ENCODE measurements at places on chromosomes 11 and 22.

- no peak for DNase-seq
These were observed 62.7 kb upstream of the BARX2 start for GRCh38 chr11:129312730-129313503.

DNA sequence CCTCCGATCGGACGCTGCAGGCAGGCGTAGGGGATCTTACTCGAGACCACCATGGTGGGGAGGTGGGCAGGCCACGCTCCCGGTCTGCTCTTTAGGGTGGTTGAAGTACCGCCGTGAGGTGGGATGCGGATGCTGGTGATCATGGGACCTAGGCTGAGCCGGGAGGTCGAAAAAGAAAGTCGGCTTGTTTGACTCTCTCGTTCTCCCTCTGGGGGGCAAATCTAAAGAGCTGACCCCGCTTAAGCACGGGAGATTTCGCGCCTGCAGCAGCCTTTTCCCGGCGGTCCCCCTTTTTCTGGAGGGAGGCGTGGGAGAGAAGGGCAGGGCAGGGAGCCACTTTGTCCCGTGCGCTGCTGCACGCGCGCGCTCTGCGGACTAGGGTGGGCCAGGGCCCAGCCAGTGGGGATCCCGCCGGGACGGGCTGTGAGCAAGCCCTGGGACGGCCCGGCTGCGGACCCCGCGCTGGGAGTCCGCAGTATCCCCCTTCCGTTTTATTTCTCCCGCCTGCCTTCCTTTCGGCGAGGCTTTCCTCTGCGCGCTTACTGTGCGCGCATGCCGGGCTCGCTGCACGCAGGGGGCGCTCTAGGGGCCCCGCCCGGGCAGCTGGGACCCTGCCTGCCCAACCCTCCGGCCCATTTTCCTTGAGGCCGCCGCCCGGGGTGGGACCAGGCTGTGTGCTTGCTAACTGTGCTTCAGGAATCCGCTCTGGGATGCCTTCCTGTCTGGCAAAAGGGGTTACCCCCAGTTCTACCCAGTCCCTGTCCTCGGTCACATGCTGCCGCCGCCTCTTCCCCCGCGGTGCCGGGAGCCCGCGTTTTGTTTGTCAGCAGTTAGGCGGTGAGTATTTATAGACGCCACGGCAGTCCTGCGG is 81.0 kb downstream of the PRR5L start:
- peak; percentile 27 for DNase-seq

GRCh38 chr11:78187366-78188285 is 800 bp downstream of the KCTD21 start:
- DNase-seq: peak; percentile 40

- DNase-seq: no peak
These were observed 21.8 kb downstream of the CLMP start for GRCh38 chr11:123173040-123173855.

DNA sequence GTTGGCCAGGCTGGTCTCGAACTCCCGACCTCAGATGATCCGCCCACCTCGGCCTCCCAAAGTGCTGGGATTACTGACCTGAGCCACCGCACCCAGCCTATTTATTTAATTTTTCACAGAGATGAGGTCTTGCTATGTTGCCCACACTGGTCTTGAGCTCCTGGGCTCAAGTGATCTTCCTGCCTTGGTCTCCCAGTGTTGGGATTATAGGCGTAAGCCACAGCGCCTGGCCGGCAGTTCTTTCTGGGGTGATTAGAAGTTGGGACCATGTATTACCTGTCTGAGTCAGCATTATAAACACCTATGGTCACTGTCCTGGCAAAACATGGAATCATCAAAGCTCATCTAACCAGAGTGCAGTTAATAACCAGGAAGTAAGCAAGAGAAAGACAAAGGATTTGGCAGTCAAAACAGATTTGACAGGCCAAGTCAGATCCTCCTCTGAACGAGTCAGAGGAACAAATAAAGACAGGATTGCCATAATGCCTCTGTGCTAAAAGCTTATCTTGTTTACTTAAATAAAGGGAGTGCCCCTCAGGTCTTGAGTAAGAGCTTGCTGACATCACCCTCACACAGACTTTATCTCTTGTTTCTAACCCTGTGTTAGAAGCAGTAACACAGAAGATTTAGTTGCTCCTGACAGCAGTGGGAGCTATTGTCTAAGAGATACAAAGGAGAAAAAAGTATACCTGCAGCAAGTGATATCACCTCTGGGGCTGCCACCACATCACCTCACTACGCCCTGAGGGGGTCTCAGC is 3.7 kb downstream of the SERPIND1 start:
- no peak for DNase-seq

- DNase-seq: peak; percentile 37
These were observed 37.9 kb upstream of the PRR5 start for GRCh38 chr22:44664149-44664548.

DNA sequence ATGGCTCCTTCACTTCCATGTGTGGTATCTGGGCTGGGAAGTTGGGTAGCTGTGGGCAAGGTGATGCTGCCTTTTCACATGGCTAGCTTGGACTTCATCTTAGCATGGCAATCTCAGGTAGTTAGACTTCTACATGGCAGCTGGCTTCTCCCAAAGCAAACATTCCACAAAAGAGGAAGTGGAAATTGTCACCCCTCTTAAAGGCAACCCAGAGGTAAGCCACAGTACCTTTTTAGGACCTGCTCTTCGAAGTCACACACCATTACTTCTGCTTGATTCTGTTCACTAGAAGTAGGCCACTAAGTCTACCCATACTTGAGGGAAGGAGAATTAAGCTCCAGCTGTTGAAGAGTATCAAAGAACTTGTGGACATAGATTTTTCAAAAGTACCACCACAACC is 25.9 kb downstream of the TUG1 start:
- DNase-seq: no peak

- no peak for DNase-seq
These were observed 1.3 kb downstream of the FAM181B start for GRCh38 chr11:82732348-82732733.

GRCh38 chr11:65298655-65299179 is 15.9 kb upstream of the CDC42EP2 start:
- DNase-seq: no peak

- DNase-seq: peak; percentile 25
These were observed 49.0 kb upstream of the BIRC3 start for GRCh38 chr11:102268083-102268984.

GRCh38 chr22:27435844-27436576 is 365.5 kb downstream of the MN1 start:
- DNase-seq: no peak

- no peak for DNase-seq
These were observed 9.9 kb upstream of the NUP160 start for GRCh38 chr11:47857892-47858543.

DNA sequence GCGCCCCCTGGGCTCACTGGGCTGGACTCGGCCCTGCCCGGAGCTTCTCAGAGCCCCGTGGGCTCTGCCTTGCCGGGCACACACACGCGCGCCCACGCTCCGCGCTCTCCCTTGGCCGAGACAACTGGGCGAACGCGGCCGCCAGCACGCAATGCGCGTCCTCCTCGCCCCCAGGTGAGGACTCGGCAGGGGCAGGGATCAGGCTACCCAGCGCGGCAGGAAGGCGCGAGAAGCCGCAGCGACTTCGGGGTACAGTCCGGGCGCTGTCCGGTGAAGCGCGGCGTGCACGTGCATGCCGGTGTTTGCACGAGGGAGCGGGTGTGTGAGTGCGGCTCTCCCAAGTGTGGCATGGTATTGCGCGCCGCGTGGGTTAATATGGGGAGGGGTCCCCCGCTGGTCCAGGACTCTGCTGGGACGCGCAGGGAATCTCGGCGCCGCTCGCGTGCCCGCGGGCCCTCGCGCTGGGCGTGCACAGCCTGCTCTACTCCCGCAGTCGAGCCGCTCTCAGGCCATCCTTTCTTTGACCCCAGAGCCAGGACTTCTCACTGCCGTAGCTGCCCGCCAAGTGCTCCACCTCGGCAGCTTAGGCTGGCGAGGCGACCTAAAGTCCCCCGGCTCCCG is 5.4 kb downstream of the WNT7B start:
- DNase-seq: no peak
